Dorsolateral prefrontal cortex (tissue), 122 donors: ENCODE measurements at places on chromosomes 5 and 9.
A peak's percentile ranks its signal among the peaks of the same experiment; 100 is the strongest.

- no peak for DNase-seq
Measured at GRCh38 chr5:160378330-160378729, 7.9 kb upstream of the C1QTNF2 start.

DNA sequence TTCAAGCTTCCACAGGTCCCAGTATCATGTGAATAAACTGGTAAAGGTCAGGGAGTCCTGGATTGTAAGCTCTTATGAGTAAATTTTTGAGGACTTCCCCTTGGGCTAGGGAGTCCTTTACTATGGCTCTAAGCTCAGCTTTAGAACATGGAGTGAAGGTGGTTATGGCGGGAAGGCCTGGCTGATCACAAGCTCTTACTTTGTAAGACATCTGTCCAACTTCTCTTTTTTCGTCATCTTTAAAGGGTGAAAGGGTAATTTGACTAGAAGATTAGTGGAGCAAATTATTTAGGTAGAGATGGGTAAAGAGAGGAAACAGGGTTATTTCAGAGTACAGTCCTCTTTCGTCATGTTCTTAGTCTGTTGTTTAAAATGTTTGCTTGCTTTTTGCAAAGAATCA lies 155.4 kb downstream of the AOPEP start:
- DNase-seq, result no peak

- DNase-seq, result no peak
Measured at GRCh38 chr9:69674112-69674685, 2.0 kb upstream of the APBA1 start.

DNA sequence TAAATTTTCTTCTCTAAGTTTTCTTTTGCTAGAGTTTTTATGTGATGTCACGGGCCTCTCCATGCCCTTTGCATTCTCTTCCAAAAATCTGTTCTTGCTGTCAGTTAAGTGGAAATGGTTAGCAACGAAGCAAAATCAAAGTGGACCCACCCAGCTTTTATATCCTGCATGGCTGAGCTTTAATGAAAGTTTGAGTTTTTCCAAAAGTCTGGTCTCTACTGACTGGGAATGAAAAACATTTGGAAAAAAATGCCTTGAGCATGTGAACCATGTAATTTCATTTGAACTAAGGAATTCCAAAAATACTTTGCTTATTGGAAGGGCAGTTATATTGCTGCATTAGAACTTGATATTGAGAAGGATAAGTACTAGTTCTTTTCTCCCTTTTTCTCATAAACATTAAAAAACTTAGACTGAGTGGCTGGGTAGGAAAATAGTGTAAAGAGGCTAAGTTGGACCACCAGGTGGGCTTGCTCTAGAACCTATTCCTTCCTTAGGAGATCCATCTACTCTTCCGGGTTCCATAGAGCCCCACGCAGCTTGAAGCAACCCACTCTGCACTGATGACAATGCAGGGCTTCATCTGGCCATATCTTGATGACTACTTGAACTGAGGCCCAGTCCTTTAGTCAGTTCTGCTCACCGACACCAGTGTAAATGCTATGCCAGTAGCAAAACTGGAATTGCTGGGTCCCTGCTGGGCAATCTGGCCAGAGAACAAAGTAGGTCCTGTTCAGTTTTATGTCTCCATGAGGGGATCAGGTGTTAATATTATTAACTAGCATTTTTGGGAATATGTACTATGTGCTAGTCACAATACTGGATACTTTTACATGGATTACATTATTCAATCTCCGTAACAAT lies 17.4 kb upstream of the RIC1 start:
- DNase-seq, result no peak

GRCh38 chr9:131282688-131283422 lies 6.5 kb upstream of the FAM78A start:
- DNase-seq, result no peak

GRCh38 chr9:7245976-7246580 lies 488.3 kb downstream of the KDM4C start:
- DNase-seq, result no peak

DNA sequence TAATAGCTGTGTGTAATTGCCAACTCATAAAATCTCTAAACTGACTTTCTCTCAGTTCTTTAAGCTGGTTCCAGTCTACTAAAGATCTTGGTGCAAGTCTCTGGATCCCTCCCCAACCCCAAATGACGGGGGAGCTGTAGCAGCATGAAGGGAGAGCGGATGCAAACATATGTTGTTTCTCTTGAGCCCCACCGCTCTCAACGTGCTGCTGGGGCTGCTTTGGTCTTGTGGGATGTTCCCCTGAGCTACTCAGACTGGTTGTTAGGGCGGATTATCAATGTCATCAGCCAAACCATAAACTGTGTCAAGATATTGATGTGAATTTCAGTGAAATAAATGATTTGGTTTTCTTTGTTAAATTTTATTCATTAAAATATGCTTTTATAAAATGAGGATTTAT lies 40.9 kb upstream of the APC start:
- no peak for DNase-seq

- DNase-seq, result no peak
Measured at GRCh38 chr5:32514806-32515205, 70.3 kb upstream of the ZFR start.

GRCh38 chr9:116280529-116280928 lies 126.9 kb downstream of the PAPPA start:
- DNase-seq, result no peak

- peak; percentile 52 for DNase-seq
Measured at GRCh38 chr5:175867587-175868347, 3.6 kb upstream of the CPLX2 start.

GRCh38 chr5:138974227-138975063 lies 99.3 kb upstream of the LRRTM2 start:
- peak; percentile 38 for DNase-seq

DNA sequence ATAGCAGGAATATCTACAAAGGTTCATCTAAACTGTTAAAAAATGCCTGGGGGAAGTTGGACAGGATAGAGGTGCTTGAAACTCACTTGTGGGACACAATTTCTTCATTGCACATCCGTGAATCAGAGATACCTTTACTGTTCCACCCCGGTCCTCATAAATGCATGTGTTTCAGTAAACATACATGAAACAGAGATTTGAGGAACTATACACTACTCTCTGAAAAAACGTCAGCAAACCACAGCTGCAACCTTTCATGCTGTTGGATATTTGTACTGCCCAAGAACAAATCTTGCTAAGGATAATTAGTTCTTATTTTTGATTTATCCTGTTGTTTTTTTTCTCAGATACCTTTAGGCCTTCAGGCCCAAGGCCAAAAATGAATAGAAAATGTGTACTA lies 337.3 kb downstream of the KDM4C start:
- DNase-seq, result no peak

- DNase-seq, result no peak
Measured at GRCh38 chr9:4973246-4973645, 11.8 kb upstream of the JAK2 start.

DNA sequence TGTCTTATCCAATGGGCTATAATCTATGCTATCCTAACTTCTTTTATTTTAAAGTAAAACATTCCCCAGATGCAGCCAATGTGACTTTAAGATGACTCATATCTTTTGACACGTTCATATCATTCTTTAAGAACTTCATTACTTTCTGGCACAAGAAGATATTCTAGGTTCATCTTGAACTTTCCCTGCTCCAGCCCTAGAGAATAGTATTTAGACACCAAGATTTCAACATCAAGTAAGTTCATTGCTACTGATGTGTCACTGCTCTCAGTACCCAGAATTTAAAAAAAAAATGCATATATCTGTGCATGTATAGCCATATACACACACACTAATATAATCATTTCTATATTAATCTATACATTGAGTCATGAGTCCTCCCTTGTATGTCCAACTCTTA lies 175.2 kb downstream of the SAXO1 start:
- no peak for DNase-seq

DNA sequence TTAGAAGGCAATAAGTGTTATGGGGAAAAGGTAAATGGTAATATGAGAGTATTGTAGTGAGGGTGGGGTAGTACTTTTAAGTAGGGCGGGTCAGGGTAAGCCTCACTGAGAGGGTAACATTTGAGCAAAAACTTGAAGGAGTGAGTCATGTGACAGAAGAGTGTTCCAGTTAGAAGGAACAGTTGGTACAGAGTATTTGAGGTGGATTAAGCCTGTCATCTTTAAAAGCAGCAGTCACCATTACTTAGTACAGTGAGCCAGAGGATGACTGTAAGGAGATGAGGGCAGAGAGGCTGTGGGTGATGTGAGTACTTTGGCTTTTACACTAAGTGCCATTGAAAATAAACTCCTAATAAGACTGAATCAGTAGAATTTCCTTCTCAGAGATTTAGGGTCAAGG lies 54.8 kb downstream of the UBAP1 start:
- no peak for DNase-seq

GRCh38 chr9:38249587-38250210 lies 142.8 kb upstream of the ALDH1B1 start:
- no peak for DNase-seq

- DNase-seq, result peak; percentile 82
Measured at GRCh38 chr5:81856948-81857928, 106.3 kb upstream of the SSBP2 start.

DNA sequence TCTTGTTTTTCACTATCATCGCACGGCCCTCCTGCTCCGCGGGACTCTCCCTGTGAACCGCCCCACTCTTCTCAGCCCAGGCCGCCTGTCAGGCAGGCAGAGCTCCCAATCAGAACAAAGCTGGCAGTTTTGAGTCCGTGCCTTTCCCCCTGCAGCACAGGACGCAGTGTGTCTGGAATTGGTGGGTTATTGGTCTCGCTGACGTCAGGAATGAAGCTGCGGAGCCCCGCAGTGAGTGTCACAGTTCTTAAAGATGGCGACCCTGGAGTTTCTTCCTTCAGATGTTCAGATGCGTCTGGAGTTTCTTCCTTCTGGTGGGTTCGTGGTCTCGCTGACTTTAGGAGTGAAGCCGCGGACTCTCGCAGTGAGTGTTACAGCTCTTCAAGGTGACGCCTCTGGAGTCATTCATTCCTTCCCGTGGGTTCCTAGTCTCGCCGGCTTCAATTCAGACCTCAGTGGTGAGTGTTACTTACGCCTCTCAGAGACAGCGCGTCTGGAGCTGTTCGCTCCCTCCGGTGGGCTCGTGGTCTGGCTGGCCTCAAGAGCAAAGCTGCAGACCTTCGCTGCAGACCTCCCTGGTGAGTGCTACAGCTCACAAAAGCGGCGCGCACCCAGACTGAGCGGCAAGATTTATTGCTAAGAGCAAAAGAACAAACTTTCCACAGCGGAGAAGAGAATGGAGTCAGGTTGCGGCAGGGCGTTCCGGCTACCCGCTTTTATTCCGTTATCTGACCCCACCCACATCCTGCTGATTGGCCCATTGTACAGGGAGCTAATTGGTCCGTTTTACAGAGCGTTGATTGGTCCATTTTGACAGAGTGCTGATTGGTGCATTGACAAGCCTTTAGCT lies 7.4 kb downstream of the ZDHHC11B start:
- DNase-seq, result no peak

- no peak for DNase-seq
Measured at GRCh38 chr5:90528601-90529193, 687 bp downstream of the LYSMD3 start.

GRCh38 chr9:91247278-91247677 lies 114.4 kb downstream of the AUH start:
- DNase-seq, result no peak

DNA sequence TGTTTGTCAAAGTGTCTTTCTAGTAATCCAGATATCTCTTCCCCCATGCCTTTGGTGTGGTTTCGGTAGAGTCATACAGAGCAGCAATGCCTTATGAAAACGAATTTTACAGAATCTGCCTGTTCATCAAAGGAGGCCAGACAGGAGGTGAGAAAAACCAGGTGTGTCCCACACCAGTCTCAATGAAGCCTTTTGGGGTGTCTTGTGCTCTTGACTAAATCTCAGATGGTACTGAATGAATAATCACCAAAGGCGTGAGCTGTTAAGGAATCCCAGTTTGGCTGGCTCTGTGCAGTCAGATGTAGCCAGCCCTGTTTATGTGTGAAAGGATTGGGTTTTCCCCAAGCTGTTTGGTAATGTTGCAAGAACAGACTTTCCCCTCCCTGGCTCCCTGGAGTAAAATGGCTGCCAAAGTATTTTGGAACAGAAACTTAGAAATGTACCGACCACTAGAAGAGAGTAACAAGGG lies 70.8 kb upstream of the CDKN2B start:
- no peak for DNase-seq

DNA sequence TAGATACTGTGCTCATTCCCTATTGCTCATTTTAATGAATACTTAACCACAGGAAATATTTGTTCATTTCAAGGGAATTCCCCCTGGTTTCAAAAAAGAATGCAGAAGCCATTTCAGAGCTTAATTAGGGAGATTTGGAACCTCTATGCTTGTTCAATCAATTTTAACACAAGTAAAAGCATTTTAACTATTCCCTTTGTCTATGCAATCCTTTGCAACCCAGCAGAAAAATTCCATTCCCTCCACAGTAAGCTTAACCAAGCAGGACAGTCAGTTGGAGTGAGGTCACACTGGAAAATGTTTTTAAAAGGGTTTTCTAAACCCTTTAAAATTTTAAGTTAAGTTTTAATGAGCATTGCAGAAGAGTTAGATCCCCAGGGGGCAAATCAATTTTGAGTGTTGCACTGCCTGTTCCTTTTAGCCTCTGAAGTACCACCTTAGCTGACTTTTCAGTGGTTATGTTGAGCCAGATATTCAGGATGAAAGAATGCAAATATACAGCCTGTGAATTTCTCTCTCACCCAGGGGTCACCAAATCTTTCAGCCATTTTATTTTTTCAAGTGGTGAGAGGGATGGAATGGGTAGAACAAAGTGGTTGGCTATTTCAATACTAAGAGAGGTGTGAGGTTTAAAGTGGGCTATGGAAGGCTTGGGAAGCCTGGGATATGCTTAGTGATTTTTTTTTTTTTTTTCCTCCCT lies 356.2 kb upstream of the NUDT12 start:
- no peak for DNase-seq

- peak; percentile 25 for DNase-seq
Measured at GRCh38 chr9:105413525-105413924, 34.3 kb upstream of the FSD1L start.

DNA sequence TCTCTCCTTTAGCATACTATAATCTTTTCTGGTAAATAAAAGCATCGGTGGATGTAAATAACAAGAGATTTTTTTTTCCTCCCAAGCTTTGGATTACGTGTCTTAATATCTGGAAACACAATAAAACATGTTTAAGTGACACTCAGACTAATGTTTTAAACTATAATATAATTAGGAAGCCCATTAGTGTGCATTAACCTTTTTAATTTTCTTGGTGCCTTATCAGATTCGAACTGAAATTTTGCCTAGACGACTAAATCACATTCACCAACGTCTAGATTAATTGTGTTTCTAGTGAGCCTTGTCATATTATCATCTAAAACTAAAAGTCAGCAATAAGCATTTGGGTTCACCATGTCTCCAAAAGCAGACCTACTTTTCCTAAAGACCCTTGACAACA lies 110.2 kb downstream of the CDH6 start:
- DNase-seq, result no peak

DNA sequence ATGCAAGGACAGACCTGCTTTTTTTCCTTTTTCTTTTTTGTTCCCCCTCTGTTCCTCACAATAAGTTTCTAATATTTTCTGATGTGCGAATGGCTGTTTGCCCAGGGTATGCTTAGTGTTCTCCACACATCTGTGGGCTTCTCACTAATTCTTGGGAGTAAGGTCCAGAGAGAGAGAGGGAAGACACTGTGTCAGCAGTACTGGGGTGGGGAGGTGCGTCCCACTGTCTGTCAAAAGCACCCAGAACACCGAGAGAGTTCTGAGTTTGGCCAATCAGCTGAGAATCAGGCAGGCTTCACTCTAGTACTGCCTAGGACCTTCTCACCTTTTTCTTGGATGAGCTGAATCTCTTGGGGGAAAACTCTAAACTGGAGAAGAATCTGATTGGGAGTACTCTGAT lies 61.8 kb downstream of the ELL2 start:
- no peak for DNase-seq

- peak; percentile 80 for DNase-seq
Measured at GRCh38 chr9:84271531-84271900, 69.0 kb downstream of the SLC28A3 start.

- DNase-seq, result no peak
Measured at GRCh38 chr5:156934450-156935211, 28.4 kb downstream of the TIMD4 start.
